Osteocyte (in vitro differentiated cells): ENCODE measurements at places on chromosomes 6 and 20. TPM values are rescaled to one million over a fixed set of nuclear protein-coding genes. Genes with fewer than 3 reads are reported as not detected.

DNA sequence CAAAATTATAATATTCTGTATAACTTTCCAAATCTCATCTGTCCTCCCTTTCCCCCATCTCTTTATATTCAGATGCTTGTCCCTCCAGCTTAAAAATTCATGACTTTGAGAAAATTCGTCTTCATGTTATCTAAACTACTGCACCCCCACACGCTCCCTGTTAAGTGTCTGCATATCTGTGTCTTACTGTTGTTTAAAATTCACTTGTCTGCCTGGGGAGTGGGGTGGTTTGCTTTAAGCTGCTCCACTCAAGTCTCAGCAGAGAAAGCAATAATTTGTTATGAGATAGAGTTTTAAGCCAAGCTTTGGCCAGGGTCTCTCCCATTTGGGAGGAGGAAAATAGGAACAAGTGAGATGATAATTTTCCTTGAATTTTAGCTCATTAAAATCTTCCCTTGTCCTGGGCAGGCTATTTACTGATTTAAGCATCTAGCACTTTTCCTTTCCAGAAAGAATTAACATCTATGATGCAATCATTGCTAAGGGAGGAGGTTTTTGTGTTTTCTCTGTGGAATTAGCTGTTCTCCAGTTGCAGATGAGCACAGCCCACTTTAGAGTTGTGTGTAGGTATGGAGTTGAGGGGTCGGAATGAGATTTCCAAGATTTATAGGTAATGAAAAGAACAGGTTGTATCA is 36.8 kb downstream of the MTHFD1L start:
- H3K36me3 ChIP-seq: peaks cover 23% of the 10 kb centered on the region
- H3K4me3 ChIP-seq: no peak overlapping the region
- H3K4me1 ChIP-seq: peaks cover 23% of the 10 kb centered on the region

- no peaks in the 10 kb centered on the region for H3K36me3 ChIP-seq
- no peaks in the 10 kb centered on the region for H3K27me3 ChIP-seq
- peak overlapping the region; percentile 84 for H3K27ac ChIP-seq
- no peak for DNase-seq
- peak overlapping the region; percentile 78 for H3K4me3 ChIP-seq
Measured at GRCh38 chr6:157982102-157982562, 469 bp downstream of the SYNJ2 start.

DNA sequence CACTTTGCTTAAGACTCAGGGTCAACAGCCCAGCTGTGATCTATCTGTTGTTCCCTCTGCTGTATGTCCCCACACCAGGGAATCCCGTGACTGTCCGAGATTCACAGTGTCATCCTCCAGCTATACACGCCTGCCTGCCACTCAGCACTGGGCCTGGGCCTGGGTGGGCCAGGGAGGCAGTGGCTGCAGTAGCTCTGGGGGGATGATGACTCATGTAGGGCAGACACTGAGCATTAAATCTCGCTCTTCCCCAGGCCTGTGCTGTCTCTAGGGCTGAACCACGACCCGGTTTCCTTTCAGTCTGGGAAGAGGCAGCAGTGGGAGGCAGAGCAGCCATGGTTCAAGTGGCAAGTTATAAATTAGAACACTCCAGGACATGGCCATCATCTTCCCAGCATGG is 173.9 kb downstream of the LRFN2 start:
- H3K36me3 ChIP-seq: no peaks in the 10 kb centered on the region
- H3K4me1 ChIP-seq: peaks cover 27% of the 10 kb centered on the region
- H3K4me3 ChIP-seq: no peak overlapping the region
- no peaks in the 10 kb centered on the region for H3K27me3 ChIP-seq

Gene CYP24A1
- total RNA-seq: not detected in 2 replicates

Gene DNAH8
- total RNA-seq: 0.21 and 0.24 TPM in 2 replicates
